ENCODE measurements at places on chromosomes 16 and 17. TPM values are rescaled to one million over a fixed set of nuclear protein-coding genes. Genes with fewer than 3 reads are reported as not detected.
A peak's percentile ranks its signal among the peaks of the same experiment; 100 is the strongest.

GRCh38 chr16:69199382-69199781, 12.4 kb downstream of the SNTB2 start:
- H3K4me1 ChIP-seq, result peaks cover 37% of the 10 kb centered on the region
- H3K36me3 ChIP-seq, result no peaks in the 10 kb centered on the region
- H3K27ac ChIP-seq, result no peak overlapping the region

DNA sequence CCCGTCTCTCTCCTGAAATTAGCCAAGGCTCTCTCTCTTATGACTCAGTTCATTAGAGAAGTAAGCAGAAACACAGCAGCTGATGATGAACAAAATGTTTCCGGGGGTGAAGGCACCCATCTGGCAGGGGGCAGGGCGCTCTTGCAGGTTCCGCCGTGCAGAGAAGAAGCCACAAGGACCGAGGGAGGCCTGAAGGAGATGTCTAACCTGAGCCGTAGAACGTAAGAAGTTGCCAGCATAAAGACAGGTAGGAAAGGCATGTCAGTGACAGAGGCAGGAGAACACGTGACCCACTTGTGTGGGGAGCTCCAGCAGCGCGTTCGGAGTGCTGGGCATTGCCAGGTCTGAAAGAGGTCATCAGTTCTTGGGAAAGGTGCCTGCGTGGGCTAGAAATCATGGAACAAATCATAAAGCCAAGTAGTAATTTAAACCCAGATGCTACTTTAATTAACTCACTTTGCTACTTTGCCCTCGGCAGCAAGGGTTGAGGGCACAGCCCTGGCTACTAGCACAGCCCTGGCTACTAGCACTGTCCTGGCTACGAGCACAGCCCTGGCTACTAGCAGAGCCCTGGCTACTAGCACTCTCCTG, 198.6 kb downstream of the RPTOR start:
- H3K4me1 ChIP-seq, result peaks cover 13% of the 10 kb centered on the region
- H3K27me3 ChIP-seq, result no peaks in the 10 kb centered on the region
- peaks cover 15% of the 10 kb centered on the region for H3K36me3 ChIP-seq
- H3K27ac ChIP-seq, result no peak overlapping the region

DNA sequence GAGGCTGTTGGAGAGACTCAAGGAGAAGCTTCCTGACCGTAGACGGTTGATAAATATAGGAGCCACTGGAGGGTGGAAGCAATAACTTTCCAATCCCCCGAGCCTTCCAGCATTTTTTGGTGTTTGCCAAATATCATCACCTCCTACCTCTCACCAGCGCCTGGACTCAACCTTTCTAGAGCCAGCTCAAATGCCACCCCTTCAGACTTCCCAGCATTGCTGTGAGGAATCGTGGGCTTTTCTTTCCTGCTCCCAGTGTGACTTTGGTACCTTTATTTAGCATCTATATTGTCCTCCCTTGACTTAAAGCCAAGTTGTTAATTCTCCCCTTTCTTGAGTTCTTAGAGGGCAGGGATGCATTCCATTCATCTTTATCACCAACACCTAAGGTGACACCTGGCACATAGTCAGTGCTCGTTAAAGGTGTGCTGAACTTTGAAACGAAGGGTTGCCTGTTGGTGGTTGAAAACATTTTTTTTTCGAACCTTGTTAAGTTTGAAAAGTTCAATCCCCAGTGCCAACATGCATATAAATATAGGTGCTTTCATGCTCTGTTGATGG, 35.3 kb upstream of the CCR7 start:
- H3K36me3 ChIP-seq, result no peaks in the 10 kb centered on the region
- H3K4me1 ChIP-seq, result peaks cover 55% of the 10 kb centered on the region
- DNase-seq, result no peak
- no peak overlapping the region for H3K27ac ChIP-seq

GRCh38 chr17:69404399-69404798, 10.1 kb upstream of the MAP2K6 start:
- H3K27ac ChIP-seq, result no peak overlapping the region

DNA sequence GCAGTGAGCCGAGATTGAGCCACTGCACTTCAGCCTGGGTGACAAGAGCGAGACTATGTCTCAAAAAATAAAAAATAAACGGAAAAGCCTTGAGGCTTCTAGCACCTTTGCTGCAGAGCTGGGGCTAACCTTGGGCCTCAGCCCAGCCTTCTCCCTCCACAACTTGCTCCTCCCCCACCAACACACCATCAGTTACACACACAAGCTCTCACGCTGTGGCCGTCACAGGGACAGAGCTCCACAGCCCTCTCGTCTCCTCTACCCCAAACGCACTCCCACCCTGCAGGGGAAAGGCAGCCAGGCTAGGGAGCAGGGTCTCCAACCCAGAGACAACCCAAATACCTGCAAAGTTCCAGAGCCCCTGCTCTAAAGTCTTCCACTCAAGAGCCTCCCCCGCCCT, 22.0 kb upstream of the MRPS23 start:
- H3K36me3 ChIP-seq, result no peaks in the 10 kb centered on the region
- no peak for DNase-seq
- H3K27me3 ChIP-seq, result peaks cover 28% of the 10 kb centered on the region
- H3K4me1 ChIP-seq, result peaks cover 3% of the 10 kb centered on the region
- no peak overlapping the region for H3K27ac ChIP-seq

GRIN2A gene
- total RNA-seq, result not detected

RAC3 gene
- 6.1 TPM for total RNA-seq

GRCh38 chr16:66580605-66581209, 1.4 kb downstream of the CMTM2 start:
- peaks cover 23% of the 10 kb centered on the region for H3K27me3 ChIP-seq
- DNase-seq, result no peak

GRCh38 chr16:48041981-48042421, 113.8 kb downstream of the ABCC12 start:
- H3K36me3 ChIP-seq, result no peaks in the 10 kb centered on the region
- H3K4me1 ChIP-seq, result no peaks in the 10 kb centered on the region
- no peak for DNase-seq
- no peak overlapping the region for H3K4me3 ChIP-seq
- peaks cover 35% of the 10 kb centered on the region for H3K27me3 ChIP-seq
- H3K27ac ChIP-seq, result no peak overlapping the region

PIRT gene
- total RNA-seq, result not detected

CDYL2 gene
- total RNA-seq, result 114 TPM

DNA sequence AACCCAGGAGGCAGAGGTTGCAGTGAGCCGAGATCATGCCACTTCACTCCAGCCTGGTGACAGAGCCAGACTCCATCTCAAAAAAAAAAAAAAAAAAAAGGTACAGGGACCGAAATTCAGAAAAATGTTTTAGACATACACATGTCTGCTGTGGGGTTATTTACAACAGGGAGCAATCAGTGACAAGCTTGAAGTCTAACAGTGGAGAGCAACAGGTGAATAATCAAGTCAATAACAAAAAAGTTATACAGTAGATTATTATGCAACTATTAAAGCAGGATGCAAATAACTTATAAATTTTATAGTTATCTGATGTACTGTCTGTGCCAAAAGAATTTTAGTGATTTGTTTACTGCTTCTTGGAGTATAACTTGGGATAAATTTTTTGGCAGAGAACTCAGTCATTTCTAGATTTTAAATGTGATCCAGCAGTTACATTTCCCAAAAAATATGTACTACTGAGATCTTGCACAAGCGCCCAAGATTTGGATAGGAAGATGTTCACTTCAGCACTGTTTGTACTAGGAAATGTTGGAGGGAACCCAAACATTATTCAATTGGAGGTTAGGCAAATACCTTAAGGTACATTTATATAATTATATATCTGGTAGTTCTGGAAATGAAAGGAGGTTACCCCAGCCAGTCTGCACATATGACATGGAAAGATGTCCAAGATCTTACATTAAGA, 34.1 kb downstream of the EEF2K start:
- H3K27ac ChIP-seq, result peak overlapping the region; percentile 86
- no peak for DNase-seq
- peak overlapping the region; percentile 8 for H3K4me3 ChIP-seq
- H3K36me3 ChIP-seq, result no peaks in the 10 kb centered on the region
- peaks cover 7% of the 10 kb centered on the region for H3K4me1 ChIP-seq
- H3K27me3 ChIP-seq, result no peaks in the 10 kb centered on the region

DNA sequence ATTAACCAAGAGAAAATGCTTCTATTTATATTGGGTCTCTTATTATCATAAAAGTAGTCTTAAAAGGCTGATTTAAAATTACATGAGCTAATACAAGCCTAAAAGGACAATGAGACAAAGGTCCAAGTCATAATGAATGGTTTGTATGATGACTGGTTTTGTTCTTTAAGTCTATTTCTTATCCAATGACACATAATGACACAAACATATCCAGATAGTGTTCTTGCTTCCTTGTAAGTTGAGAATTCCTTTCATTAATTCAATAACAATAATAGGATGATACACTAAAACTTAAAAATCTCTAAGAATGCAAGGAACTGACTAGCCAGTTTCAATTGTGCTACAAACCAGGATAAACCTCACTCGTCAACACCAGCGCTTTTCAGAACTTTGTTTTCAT, 244.1 kb downstream of the CEP112 start:
- DNase-seq, result no peak
- no peaks in the 10 kb centered on the region for H3K36me3 ChIP-seq
- H3K27me3 ChIP-seq, result peaks cover 2% of the 10 kb centered on the region
- no peak overlapping the region for H3K27ac ChIP-seq
- no peak overlapping the region for H3K4me3 ChIP-seq
- H3K4me1 ChIP-seq, result no peaks in the 10 kb centered on the region

VAT1L gene
- not detected for total RNA-seq

GAS2L2 gene
- total RNA-seq, result not detected

DNA sequence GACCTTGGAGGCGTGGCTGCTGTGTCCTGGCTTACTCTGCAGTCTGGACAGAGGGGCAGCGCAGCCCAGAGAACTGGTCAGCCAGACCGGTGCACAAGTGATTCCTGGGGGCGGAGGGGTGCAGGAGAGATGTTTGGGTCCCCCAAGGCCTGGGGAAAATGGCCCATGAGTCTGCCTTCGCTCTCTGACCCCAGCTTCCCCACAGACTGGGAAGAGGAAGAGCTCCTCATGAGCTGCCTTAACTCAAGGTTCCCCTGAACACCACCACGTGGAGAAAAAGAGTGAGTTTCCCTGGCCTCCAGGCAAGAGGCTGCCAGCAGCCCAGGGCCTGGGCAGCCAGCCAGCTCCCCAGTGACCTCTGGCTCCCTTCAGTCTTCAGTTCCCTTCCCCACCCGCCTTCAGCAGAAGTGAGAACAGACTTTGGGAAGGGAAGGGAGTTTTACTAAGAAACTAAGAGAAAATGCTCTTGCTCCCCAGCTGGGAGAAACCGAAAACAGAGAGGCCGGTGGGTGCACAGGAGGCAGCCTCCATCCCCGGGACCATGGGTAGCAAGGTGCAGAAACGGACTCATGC, 2.0 kb upstream of the C17orf99 start:
- H3K4me3 ChIP-seq, result no peak overlapping the region
- no peak overlapping the region for H3K27ac ChIP-seq
- no peaks in the 10 kb centered on the region for H3K27me3 ChIP-seq
- H3K4me1 ChIP-seq, result peaks cover 25% of the 10 kb centered on the region
- no peak for DNase-seq

GRCh38 chr16:28317040-28317880, 24.9 kb downstream of the SBK1 start:
- H3K4me3 ChIP-seq, result peak overlapping the region; percentile 15
- H3K36me3 ChIP-seq, result no peaks in the 10 kb centered on the region
- peaks cover 36% of the 10 kb centered on the region for H3K4me1 ChIP-seq

GRCh38 chr17:66903781-66904180, 60.7 kb upstream of the CACNG4 start:
- no peaks in the 10 kb centered on the region for H3K36me3 ChIP-seq
- H3K4me1 ChIP-seq, result peaks cover 5% of the 10 kb centered on the region
- H3K4me3 ChIP-seq, result no peak overlapping the region

DNA sequence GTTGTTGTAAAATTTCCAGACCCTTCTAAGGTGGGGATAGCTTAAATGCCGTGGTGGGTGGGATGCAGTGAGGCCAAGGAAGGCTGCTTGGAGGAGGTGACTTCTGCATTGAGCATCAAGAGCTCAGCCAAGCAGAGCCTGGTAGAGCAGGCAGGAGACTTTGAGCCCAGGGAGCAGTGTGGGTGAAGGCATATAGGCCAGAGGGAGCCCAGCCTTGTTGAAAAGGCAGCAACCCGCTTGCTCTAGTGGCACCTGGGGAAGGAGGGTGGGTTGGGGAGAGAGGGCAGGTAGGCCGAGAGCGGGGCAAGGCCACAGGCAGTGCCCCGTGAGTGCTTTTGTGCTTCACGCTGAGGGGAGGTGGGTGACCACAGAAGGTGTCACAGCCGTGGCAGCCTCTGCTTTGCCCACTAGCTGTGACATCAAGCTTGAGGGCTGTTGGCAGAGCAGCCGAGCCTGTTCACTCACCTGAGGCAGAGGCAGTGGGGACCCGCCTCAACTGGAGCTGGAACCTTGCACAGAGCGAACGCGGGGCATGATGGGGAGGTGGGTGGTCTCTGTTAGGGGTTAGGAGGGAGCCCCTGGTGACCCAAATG, 56.1 kb downstream of the IRF8 start:
- no peaks in the 10 kb centered on the region for H3K36me3 ChIP-seq
- no peak for DNase-seq
- peaks cover 19% of the 10 kb centered on the region for H3K4me1 ChIP-seq
- H3K27ac ChIP-seq, result no peak overlapping the region
- no peak overlapping the region for H3K4me3 ChIP-seq
- H3K27me3 ChIP-seq, result no peaks in the 10 kb centered on the region

RNF227 gene
- total RNA-seq, result 2.5 TPM

SPECC1 gene
- 27.6 TPM for total RNA-seq

- H3K27ac ChIP-seq, result peak overlapping the region; percentile 86
- H3K4me3 ChIP-seq, result peak overlapping the region; percentile 70
- H3K4me1 ChIP-seq, result peaks cover 27% of the 10 kb centered on the region
- no peaks in the 10 kb centered on the region for H3K36me3 ChIP-seq
- H3K27me3 ChIP-seq, result no peaks in the 10 kb centered on the region
- DNase-seq, result no peak
Observed at GRCh38 chr16:67561501-67561823, 864 bp upstream of the CTCF start.

EME1 gene
- 15.8 TPM for total RNA-seq

CACNG3 gene
- total RNA-seq, result not detected

GRCh38 chr16:28495795-28496749, 1.6 kb downstream of the APOBR start:
- H3K4me1 ChIP-seq, result peaks cover 54% of the 10 kb centered on the region
- DNase-seq, result no peak
- H3K36me3 ChIP-seq, result no peaks in the 10 kb centered on the region
- peak overlapping the region; percentile 93 for H3K4me3 ChIP-seq

- H3K4me1 ChIP-seq, result peaks cover 3% of the 10 kb centered on the region
- peak overlapping the region; percentile 2 for H3K4me3 ChIP-seq
- H3K36me3 ChIP-seq, result peaks cover 5% of the 10 kb centered on the region
- DNase-seq, result no peak
- H3K27me3 ChIP-seq, result no peaks in the 10 kb centered on the region
Observed at GRCh38 chr17:72887917-72888316, 204.6 kb downstream of the SLC39A11 start.

- peaks cover 30% of the 10 kb centered on the region for H3K4me1 ChIP-seq
- H3K4me3 ChIP-seq, result no peak overlapping the region
- DNase-seq, result no peak
- no peaks in the 10 kb centered on the region for H3K27me3 ChIP-seq
- H3K36me3 ChIP-seq, result no peaks in the 10 kb centered on the region
- H3K27ac ChIP-seq, result peak overlapping the region; percentile 20
Observed at GRCh38 chr17:9291912-9292560, 270.7 kb downstream of the NTN1 start.

- DNase-seq, result no peak
- H3K27me3 ChIP-seq, result no peaks in the 10 kb centered on the region
- H3K36me3 ChIP-seq, result peaks cover 21% of the 10 kb centered on the region
- peaks cover 59% of the 10 kb centered on the region for H3K4me1 ChIP-seq
- H3K4me3 ChIP-seq, result peak overlapping the region; percentile 94
Observed at GRCh38 chr16:50744881-50745280, 3.0 kb downstream of the CYLD start.

- H3K27ac ChIP-seq, result peak overlapping the region; percentile 71
- no peaks in the 10 kb centered on the region for H3K36me3 ChIP-seq
Observed at GRCh38 chr16:4663465-4663776, 29.9 kb upstream of the NUDT16L1 start.

KCTD19 gene
- total RNA-seq, result not detected

- no peak for DNase-seq
- no peaks in the 10 kb centered on the region for H3K4me1 ChIP-seq
- H3K36me3 ChIP-seq, result no peaks in the 10 kb centered on the region
- H3K27ac ChIP-seq, result no peak overlapping the region
- no peak overlapping the region for H3K4me3 ChIP-seq
Observed at GRCh38 chr16:51813609-51814008, 662.5 kb upstream of the SALL1 start.
